ENCODE measurements at places on chromosomes 3 and 15.
A peak's percentile ranks its signal among the peaks of the same experiment; 100 is the strongest.

DNA sequence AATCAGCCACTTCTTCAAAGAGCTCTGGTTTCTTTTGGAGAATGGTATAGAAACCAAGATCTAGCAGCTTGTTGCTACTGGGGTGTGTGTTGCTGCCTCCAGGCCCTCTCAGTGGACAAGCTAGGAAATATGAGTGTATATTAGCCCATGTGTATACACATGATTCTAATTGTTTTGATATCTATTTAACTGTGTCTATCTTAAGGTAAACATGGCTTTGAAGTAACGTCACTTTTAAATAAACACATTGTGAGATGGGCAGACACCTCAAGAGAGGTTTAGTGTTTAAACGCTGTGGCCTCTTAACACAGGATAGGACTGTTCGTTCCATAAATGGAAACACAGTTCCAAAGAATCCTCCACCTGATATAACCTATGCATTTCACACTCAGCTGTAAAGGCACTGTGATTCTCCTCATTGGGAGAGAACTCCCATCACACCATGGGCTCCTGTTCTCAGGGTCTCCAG, 87.0 kb downstream of the GMPS start:
- no peak for DNase-seq

DNA sequence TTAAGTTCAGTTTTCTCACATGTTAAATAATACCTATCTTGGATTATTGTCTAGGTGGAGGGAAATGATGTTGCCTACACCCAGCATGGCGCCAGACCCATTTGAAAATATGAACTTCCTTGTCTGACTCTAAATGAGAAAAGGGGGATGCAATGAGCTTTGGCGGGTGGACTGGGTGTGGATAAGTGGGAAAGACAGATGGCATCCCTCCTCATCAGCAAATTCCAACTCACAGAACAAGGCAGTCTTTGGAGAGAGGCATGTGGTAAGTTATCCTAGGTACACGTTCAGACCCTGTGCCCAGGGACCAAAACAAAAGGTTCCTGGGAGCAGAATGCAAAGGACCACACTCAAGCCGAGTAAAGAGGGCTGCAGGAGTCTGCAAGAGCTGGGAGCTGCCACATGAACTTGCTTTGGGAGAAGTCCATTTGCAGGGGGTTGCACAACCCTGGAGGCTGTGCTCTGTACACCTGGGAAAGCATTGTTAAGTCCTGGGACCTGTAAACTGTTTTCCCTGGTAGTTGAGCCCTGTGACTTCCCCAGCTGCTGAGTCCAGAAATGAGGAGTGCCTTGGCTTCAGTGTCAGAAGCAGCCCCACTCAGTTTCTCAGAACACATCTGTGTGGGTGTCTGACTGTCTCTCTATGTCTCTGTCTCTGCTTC, 102.3 kb upstream of the TPM1 start:
- no peak for DNase-seq

- DNase-seq, result peak; percentile 58
These were observed 764 bp downstream of the UACA start for GRCh38 chr15:70762469-70763119.

- no peak for DNase-seq
These were observed 33.1 kb upstream of the SEC22A start for GRCh38 chr3:123168605-123169004.

- no peak for DNase-seq
These were observed 20.1 kb upstream of the IGF1R start for GRCh38 chr15:98628216-98628615.

DNA sequence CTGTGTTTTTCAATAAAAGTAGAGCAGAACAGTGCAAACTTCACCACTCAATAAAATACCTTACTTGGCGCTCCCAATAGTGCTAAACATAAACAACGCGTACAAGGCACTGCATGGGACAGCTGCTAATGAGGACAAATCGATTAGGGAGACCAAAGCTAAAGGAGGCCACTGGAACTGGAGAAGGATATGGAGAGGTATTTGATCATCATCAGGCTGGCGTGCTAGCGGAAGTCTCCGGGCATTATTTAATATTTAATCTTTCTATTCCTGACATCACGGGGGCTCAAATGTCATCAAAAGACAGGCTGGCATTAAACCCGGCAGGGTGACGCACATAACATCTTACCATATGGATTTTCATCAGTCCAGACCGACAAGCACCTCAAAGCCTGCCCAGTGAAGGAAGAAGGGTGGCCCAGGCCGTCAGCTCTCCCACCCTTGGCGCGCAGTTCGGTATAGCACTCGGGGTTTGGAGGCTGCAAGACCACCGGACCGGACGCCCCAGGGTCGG, 604 bp downstream of the CCPG1 start:
- no peak for DNase-seq

DNA sequence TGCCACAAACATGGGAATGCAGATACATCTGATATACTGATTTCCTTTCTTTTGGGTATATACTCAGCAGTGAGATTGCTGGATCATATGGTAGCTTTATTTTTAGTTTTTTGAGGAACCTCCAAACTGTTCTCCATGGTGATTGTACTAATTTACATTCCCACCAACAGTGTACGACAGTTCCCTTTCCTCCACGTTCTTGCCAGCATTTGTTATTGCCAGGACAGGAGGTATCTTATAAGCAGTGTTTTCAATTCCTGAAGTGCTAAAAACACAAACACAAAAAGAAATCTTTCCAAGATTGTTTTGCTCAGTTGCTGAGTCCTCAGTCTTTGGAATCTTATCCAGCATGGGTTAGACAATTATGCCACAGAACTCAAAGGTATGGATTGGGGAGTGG, 13.5 kb downstream of the GTF2E1 start:
- DNase-seq, result no peak

- no peak for DNase-seq
These were observed 109.0 kb upstream of the NEDD4 start for GRCh38 chr15:56102441-56102840.

GRCh38 chr15:100187677-100188076, 154.1 kb downstream of the ADAMTS17 start:
- DNase-seq, result no peak

GRCh38 chr15:39969002-39969394, 35.1 kb downstream of the EIF2AK4 start:
- no peak for DNase-seq

GRCh38 chr3:195809291-195809785, 2.4 kb downstream of the MUC4 start:
- DNase-seq, result no peak

DNA sequence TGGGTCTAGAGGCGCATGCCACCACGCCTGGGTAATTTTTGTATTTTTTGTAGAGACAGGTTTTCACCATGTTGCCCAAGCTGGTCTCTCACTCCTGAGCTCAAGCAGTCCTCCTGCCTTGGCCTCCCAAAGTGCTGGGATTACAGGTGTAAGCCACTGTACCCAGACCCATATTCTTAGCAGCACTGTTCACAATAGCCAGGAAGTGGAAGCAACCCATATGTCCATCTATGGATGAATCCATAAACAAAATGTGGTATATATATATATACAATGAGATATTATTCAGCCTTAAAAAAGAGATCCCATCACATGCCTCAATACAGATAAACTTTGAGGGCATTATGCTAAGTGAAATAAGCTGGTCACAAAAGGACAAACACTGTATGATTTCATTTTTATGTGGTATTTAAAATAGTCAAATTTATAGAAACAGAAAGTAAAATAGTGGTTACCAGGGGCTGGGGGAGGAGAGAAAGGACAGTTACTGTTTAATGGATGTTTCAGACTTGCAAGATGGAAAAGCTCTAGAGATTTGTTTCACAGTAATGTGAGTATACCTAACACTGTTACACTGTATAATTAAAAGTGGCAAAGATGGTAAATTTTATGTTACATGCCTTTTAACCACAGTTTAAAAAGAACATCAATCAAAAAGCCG, 35.7 kb upstream of the GRAMD1C start:
- DNase-seq, result no peak

GRCh38 chr15:68487087-68487843, 55.3 kb upstream of the ITGA11 start:
- DNase-seq, result peak; percentile 10

DNA sequence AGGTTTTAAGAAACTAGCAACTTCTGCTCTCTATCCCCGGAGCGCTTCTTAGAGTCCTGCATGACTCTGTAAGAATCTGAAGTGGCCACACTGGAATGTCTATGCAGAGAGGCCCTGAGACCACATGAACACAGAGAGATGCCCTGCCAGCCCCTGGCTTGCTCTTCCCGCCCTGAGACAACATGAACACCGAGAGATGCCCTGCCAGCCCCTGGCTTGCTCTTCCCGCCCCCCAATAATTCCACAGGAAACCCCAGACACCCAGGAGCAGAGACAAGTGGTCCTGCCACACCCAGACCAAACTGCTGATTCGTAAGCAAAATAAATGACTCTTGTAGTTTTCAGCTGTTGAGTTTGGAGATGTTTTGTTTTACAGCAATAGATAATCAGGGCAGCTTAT, 166.1 kb downstream of the OSBPL10 start:
- DNase-seq, result no peak

DNA sequence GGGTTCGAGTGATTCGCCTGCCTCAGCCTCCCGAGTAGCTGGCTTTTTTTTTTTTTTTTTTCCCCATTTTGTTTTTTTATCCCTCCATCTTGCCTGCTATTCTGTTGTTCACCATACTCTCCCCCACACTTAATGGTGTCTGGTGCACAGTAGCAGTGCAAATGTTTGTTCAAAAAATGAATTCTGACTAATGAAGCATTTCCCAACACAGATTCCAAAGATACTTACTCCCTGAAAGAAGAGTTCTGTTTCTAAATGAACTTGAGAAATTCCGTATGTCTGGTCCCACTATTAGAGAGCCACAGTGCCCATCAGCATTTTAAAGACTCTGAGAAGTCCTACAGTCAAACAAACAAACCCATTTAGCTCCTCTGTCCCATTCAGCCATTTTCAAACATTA, 9.5 kb downstream of the EDEM1 start:
- peak; percentile 32 for DNase-seq

DNA sequence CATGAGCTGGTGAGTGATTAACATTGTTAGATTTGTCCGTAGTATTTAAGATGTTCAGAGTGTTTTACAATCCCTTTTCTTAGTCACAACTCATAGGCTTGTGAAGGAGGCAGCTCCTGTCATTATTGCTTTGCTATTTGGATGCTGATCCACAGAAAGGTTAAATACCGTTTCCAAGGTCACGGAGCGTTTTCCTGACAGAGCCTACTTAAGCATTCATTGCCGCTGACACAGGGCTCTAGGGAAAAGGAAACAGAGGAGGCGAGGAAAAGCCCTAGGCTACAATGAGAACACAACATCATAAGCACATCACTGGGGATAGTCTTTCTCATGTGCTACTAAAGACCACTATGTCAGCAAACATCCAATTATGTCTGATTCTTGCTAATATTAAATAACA, 38.5 kb upstream of the CPB1 start:
- peak; percentile 66 for DNase-seq

DNA sequence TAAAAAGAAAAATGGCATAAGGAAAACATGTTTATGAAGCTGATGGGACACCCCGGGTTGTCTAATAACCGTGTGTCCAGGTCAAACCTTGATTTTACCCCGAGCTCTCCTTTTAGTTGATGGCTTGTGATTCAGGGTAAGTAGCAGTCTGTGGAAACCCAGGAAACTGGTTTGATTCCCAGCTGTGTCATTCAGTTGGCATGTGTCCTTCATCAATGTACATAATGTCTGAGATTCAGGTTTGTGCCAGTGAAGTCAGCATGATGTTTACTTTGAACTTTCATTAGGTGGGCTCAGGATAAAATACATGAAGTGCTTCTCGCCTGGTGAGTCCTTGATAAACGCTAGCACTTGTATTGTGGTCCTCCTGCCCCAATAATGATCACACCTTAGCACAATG, 4.3 kb upstream of the COPG1 start:
- DNase-seq, result no peak

DNA sequence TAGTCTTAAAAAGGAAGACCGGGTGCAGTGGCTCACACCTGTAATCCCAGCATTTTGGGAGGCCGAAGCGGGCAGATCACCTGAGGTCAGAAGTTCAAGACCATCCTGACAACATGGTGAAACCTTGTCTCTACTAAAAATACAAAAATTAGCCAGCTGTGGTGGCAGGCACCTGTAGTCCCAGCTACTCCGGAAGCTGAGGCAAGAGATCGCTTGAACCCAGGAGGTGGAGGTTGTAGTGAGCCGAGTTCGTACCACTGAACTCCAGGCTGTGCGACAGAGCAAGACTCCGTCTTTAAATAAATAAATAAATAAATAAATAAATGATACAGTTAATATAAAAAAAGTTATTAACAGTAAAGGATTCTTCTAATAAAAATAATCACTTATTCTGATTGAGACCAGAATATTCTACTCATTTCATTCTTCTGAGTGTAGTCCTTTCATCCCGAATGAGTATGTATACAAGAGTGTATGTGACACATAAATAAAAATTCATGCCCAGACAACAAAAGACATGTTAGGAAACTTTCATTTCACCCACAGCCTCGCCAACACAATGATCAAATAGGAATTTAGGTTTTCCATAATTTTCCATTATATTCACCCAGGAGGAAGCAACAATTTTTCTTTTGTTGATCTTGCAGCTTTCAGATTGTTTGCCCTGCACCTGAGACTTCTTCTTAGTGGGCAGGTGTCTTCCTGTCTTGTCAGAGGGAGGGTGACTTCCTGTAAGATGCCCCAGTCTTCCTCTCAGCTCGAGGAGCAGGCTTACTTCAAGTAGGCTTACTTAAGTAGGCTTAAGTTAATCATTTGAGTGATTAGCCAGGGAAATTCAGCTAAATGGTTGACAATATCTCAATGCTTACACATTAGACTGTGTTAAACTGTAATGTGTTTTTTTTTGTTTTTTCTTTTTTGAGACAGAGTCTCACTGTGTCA, 7.8 kb upstream of the NUP210 start:
- DNase-seq, result no peak

GRCh38 chr3:30495172-30496065, 111.0 kb upstream of the TGFBR2 start:
- DNase-seq, result no peak

GRCh38 chr15:69784798-69785566, 312.7 kb downstream of the TLE3 start:
- DNase-seq, result peak; percentile 37

DNA sequence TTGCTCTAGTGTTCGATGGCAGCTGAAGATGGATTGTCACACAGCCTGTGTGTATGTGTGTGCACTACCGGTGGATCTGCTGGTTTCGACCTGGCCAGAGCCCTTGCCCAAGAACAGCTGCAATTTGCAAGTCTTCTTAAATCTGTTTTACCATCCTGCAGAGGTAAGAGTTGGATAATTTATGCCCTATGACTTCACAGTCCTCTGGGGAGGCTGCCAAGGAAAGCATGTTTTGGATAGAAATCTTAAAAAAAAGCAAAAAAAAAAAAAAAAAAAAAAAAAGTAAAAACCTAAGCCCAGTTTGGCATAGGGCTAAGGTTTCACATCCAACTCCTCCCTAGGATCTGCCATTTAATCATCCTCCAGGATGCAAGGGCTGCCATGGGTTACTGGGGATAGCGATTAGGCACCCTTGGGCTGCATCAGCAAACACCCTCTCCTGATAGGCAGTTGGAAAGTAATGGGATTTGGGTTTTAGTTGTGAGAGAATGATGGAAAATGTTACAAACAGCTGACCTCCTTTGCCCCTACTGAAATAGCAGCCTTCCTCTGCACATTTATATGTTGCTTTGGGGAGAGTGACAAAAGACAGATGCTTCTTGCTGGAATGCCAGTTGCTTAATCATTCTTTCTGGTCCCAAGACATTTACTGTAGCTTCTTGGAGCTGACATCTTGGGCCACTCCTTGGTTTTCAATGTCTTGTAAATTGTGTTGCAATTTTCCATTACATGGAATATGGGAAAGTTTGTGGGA, 35.4 kb downstream of the CD200R1L start:
- DNase-seq, result peak; percentile 59

GRCh38 chr15:59063042-59063441, 41.9 kb upstream of the CCNB2 start:
- DNase-seq, result no peak

Data from foreskin fibroblast (primary cell).